ENCODE measurements at places on chromosomes 2 and 18.

- DNase-seq: no peak
Observed at GRCh38 chr2:206940546-206940945, 1.2 kb downstream of the CPO start.

- no peak for DNase-seq
Observed at GRCh38 chr18:67385455-67385854, 131.1 kb downstream of the DSEL start.

GRCh38 chr2:210180477-210180876, 9.3 kb upstream of the KANSL1L start:
- DNase-seq: no peak

GRCh38 chr2:148866091-148866490, 8.9 kb upstream of the KIF5C start:
- no peak for DNase-seq

GRCh38 chr2:28269019-28269784, 123.5 kb upstream of the FOSL2 start:
- DNase-seq: no peak

GRCh38 chr18:20971886-20972267, 139.7 kb downstream of the ROCK1 start:
- DNase-seq: no peak

DNA sequence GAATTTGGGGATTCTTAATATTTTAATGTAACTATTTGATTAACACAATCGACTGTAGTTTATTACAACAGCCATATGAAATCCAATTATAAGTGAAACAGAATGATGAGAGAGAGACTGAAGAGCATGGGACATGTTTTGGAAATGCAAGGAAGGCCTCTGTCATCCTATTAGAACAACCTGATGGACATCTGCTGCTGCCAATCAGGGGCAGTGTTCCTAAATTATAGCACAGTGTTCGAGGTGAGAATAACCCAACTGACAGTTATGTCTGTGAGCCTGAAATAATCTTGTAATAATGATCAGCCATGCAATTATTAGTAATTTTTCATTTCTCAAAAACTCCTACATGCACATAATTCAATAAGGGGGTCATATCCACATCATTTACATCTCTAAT, 73.6 kb downstream of the CCDC141 start:
- no peak for DNase-seq

GRCh38 chr2:64718250-64718885, 64.7 kb upstream of the SERTAD2 start:
- no peak for DNase-seq

DNA sequence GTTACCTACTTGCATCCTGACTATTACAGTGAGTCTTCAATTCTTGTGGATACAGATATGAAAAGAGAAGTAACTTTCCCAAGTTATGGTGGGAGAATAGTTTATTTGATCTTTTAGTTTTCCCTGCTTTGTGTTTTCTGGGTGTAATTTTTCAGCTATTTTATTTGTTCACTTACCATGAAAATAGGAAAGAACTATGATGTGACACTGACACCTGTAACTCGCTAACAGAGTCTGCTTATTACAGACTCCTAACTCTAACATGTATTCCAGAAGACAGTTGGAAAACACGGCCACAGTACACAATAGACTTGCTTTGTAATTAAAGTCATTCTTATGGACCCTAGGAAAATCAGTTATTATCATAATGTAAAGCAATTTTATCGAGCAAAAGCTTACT, 323.2 kb downstream of the LRRTM1 start:
- no peak for DNase-seq

- no peak for DNase-seq
Observed at GRCh38 chr2:161424891-161425727, 9.0 kb downstream of the TBR1 start.

DNA sequence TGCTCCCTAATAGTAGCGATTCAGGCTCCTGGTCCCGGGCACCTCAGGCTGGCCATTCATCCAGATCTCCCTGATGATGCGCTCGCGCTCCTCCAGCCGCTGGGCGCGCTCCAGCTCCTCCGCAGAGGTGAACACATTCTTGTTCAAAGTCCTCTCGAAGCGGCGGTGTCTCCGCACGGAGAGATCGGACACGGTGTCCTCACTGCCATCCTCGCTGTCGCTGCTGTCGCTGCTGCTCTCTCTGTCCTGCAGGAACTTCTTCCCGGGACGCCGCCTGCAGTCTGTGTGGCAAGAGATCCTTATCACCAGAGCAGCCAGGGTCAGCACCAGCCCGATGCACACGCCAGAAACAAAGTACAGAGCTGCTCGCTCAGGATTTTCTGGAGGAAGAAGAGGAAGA, 67.5 kb downstream of the EVA1A start:
- no peak for DNase-seq

- DNase-seq: no peak
Observed at GRCh38 chr2:6181926-6182325, 489.7 kb downstream of the SOX11 start.

- no peak for DNase-seq
Observed at GRCh38 chr2:180707175-180707883, 273.1 kb upstream of the UBE2E3 start.

- DNase-seq: no peak
Observed at GRCh38 chr18:68121308-68121707, 593.6 kb downstream of the TMX3 start.

DNA sequence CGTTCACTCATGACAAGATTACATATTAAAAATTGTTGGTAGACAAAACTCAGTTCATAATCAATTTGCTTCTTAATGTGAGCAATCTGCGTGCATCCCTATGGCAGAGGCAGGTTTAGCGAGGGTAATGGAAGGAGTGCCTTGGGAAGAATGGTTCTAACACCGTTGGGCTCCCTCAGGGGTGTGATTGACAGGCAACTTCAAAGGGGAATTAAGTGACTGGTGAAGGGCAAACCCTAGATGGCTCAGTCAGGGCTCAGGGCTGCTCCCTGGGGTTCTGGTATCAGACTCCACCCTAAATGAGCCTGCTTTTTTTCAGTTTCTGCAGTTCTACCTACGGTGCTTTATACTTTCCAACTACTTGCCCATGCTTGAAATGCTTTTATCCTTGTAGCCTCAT, 419.5 kb upstream of the CELF4 start:
- no peak for DNase-seq

GRCh38 chr2:240687045-240687740, 4.5 kb upstream of the AQP12A start:
- DNase-seq: no peak

DNA sequence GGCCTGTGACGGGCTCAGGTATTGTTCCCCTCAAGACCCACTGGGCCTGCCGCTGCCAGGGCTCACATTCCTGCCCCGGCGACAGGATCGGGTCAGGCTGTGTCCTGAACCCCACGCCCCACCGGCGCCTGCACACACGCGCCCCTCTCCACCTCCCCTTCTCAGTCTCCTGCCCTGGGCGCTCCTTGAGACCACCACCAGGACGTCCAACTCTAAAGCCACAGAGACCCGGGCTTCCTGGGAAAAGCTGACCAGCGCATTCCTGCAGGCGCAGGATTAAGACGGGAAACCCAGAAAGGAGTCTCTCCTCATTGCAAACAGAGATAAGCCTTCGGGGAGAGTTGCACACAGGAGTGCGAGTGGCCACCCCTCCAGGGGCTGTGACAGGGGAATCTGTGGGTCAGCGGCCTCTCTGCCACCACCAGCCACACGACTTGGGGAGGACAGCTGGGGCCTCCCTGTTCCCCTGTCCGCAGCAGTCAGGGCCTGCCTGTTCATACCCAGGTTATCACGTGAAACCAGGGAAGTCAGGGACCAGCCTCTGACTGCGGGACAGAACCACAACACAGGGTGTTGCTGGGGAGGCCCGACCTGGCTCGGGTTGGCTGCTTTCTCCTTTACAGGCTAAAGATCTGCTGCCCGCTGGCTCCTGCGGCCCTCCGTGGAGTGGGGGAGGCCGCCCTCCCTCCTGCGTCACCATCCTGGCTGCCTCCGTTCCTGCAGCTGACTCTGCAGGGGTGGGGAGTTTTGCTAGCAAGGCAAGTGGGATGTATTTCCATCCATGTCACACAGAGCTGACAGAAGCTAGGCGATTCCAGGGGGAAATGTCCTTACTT, 88.8 kb downstream of the ZCCHC2 start:
- DNase-seq: no peak

DNA sequence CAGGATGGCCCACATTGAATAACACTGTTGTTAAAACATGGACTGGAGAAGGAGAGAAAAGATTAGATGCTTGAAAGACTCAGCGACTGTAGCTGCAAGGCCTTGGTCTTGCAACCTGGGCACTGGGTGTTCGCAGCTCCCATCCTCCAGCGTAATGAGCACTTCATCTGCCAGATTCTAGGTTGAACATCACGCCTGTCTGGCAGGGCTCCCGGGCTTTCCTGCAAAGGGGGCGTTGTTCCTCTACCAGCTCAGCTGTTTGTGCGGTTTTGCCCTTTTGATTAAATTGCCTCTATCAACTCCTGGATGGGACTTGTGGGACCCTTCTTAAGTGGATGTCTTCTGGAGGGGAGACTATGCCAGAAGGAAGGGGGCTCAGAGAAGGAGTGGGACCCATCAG, 215.4 kb downstream of the KLHL29 start:
- peak; percentile 79 for DNase-seq

DNA sequence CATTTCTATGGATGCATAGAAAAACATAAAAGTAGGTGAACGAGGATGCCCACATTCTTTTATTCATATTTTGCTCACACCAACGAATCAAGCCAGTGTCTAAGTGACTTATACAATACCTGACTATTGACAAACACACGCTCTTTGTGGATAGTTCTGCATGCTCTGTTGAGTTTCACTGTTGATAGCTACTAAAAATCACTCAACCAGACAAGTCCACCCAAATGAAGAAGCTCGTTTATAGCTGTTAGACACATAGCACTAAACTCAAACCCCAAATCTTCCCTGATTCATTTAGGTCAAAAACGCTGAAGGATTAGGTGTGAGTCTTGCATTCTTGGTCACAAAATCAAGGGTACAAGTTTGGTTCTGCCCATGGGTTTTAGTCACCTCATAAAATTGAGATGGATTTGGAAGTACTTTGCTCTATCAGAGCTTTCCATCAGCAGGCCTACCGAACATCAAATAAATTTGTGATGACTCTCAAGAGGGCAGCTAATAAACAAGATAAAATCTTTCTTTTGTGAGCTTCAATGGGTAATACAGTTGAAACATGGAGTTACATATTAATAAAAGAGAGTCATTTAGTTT, 92.7 kb upstream of the ETAA1 start:
- peak; percentile 5 for DNase-seq

- DNase-seq: no peak
Observed at GRCh38 chr2:11748861-11749645, 2.6 kb downstream of the LPIN1 start.

DNA sequence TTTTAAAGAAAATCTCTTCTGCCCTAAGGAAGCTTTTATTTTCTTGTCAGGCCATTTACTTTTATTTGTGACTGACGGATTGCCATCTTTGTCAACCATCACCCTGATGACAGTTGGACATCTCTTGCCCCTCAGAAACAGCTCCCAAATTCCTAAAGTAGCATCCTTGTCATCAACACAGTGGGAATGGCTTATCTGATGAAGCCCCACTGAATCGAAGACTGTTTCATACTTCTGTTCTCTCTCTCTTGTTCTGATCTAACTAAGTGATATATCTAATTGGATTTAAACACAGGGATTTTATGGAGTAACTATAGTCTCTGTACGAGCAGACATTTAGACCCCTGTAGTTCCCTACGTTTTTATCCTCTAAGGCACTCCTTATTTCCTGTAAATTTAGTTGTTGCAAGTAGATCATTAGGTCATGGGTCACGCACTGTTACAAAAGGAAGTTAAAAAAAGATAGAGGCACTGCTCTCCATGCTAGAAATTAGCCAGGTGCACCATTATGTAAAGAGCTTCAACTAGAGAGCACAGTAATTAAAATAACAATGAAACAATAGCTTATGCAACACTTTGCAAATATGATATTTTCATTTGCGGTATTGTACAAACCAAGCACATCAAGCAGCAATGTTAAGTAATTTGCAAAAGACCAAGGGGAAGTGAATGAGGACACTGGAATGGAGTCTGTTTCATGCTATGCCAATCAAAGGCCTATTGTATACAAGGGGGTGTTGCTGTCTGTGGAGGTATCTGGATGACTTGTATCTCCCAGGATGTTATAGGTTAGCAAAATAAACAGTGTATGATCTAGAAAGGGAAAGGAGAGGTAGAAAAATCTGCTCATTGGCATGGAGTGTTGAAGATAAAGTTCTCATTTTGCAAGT, 284.7 kb downstream of the LRRTM1 start:
- peak; percentile 19 for DNase-seq

GRCh38 chr2:189267925-189268579, 88.5 kb upstream of the COL5A2 start:
- DNase-seq: no peak

DNA sequence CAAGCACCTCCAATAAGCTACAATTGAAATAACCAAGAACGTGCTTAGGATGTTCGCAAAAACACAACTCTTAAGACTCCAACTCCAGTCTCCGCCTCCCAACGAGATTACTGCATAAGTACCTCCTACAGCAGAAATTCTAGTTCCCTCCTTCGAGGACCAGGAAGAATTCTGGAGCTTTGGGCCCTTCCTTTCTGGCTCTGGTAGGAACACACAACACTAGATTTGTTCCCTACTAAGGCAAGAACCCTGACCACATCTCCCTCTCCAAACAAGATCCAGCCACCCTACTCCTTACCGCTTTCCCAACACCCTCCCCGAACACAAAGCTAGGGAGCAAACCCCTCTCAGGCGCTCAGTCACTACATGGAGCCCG, 721 bp downstream of the ADAM17 start:
- no peak for DNase-seq

GRCh38 chr2:240252191-240252871, 111.9 kb upstream of the OTOS start:
- no peak for DNase-seq

GRCh38 chr18:76643996-76644395, 149.0 kb upstream of the ZNF516 start:
- DNase-seq: no peak

- DNase-seq: no peak
Observed at GRCh38 chr2:220684099-220684498, 888.0 kb downstream of the EPHA4 start.

DNA sequence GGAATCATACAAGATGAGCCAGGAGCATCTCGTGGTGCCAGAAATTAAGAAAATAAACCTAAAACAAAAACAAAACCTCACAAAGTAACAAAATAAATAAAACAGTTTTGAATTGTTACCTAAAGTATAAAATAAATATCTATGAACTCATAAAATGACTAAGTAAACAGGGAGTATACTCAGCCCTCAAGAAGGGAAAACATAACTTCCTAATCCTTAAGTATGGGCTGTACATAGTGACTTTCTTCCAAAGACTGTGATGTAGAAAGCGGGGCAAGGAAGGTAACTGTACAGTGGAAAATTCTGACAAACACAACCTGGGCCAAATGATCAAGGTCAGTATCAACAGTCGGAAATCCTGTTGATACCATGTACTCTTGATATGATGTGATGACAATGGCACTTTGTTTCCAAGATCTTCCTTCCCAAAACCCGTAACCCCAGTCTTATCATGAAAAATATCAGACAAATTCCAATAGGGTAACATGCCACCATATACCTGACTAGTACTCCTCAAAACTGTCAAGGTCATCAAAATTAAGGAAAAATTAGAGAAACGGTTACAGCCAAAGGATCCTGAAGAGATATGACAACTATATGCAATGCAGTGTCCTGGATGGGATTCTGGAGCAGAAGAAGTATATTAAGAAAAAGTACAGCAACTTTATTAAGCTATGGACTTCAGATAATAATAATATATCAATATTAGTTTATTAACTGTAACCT, 76.0 kb upstream of the XIRP2 start:
- no peak for DNase-seq
